Stimulated activated CD8-positive, alpha-beta memory T cell treated with anti-CD3 and anti-CD28 coated beads, Interleukin-12 subunit alpha, Interleukin-12 subunit beta, amount 100 ng/mL, for 1 hour (primary cell): ENCODE measurements at places on chromosomes 1 and 21.

DNA sequence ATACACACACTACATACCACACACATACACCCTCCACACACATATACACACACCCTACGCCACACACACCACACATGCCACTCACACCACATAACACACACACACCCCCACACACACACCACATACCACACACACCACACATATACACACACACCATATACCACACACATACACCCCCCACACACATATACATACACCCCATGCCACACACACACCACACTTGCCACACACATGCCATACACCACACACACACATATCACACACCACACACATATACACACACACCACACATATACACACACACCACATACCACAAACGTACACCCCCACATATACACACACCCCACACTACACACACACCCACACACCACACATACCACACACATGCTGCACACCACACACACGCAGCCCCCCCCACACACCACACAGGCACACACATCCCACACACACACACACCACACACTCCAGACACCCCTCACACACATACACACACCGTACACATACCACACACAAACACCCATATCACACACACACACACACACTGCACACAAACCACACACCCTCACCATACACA, 76.7 kb upstream of the TMPRSS2 start:
- no peak for DNase-seq

DNA sequence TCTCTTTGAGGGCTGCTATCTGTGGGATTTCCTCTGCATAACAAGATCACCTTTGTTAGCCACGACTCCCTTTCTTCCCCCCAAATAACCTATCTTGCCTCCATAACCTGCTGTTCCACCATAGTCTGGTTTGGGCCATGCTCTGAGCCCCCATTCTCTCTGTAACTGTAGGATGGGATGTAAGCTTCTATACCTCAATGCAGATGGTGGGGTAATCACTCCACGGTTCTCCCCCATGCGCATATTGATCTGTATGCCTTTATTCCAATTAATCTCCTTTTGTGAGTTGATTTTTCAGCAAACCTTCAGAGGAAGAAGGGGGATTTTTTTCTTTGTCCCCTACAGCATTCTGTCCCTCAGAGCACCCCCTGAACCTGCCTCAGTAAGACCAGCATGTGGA, 170.1 kb upstream of the IRF2BP2 start:
- DNase-seq, result no peak

DNA sequence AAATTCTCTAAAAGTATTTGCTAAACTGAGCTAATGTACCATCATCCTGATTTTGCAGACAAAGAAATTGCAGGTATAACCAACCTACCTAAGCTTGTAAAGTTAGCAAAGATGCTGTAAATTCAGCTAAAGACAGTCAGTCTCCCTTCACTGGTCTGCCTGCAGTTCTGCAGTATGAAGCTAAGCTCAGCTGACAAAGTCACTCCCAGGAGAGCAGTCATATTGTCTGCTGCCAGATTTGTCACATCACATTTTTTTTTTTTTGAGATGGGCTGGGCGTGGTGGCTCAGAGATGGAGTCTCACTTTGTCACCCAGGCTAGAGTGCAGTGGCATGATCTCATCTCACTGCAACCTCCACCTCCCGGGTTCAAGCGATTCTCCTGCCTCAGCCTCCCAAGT, 8.9 kb upstream of the CMPK1 start:
- DNase-seq, result no peak

GRCh38 chr1:3787349-3787715, 9.0 kb downstream of the LRRC47 start:
- no peak for DNase-seq

GRCh38 chr1:35507947-35508346, 49.3 kb downstream of the KIAA0319L start:
- no peak for DNase-seq

GRCh38 chr1:246639732-246640131, 73.5 kb downstream of the CNST start:
- no peak for DNase-seq

DNA sequence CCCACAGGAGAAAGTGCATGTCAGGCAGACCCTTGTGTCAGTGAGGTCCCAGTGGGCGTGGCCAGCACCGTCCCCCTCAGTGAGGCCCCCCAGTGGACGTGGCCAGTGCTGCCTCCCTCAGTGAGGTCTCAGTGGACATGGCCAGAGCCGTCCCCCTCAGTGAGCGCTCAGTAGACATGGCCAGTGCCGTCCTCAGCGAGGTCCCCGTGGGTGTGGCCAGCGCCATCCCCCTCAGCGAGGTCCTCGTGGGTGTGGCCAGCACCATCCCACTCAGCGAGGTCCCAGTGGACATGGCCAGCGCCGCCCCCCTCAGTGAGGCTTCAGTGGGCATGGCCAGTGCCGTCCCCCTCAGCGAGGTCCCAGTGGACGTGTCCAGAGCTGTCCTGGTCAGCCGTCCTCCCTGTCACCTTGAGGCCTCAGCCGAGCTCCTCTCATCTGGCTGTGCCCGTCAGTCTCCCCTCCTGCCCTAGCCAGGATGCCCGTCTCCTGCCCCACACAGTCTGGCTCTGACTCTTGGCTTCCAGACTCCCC, 35.5 kb downstream of the PDE9A start:
- DNase-seq, result no peak

DNA sequence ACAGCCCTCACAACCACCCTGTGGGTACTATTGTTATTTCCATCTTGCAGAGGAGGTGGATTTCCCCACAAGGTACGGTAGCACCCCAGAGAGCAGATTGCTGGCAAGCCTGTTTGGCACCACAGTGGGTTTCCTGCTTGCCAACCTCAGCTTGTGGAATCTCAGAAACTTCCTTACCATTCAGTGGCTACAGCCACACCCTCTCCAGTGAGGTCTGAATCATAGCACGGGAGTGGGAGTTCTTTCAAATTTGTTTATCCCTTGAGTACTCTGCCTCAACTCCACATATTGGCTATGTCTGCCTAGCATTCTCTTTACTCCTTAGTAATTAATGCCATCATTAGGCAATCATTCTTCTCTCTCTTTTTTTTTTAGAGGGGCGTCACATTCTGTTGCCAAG, 162.1 kb downstream of the PTPRU start:
- DNase-seq, result no peak

GRCh38 chr1:175714350-175714749, 29.0 kb downstream of the TNR start:
- no peak for DNase-seq

DNA sequence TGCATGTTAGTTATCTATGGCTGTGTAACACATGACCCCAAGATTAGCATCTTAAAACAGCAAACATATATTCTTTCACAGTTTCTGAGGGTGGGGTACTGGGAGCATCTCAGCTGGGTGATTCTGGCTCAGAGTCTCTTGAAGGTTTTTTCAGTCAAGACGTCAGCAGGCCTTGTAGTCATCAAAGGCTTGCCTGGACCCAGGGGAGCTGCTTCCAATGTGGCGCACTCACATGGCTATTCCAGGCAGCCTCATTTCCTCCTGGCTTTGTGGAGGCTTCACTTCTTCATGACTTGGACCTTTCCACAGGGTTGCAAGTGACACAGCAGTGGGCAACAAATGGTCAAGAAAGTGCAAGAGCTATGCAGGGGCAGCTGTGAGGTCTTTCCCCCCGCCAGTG, 114.7 kb downstream of the ACTL8 start:
- no peak for DNase-seq

DNA sequence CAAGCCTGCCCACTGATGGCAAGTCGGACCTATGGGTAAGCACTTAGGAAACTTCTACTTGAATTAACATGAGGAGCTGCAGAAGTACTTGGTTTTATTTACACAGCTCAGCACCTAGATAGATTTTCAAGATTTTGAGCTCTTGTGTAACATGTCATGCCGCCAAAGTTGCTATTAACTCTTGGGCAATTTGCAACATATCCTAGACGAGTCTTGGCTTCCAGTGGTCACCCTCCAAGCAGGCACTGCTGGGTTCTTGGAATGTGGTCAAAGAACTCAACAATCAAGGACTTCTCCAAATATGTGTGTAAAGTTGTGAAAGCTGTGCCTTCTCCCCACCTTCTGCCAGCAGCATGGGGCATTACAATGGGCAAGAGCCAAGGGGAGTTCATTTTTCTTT, 17.8 kb upstream of the GUCA2B start:
- DNase-seq, result no peak

- DNase-seq, result no peak
These were observed 39.3 kb upstream of the EXOSC10 start for GRCh38 chr1:11138952-11139351.

DNA sequence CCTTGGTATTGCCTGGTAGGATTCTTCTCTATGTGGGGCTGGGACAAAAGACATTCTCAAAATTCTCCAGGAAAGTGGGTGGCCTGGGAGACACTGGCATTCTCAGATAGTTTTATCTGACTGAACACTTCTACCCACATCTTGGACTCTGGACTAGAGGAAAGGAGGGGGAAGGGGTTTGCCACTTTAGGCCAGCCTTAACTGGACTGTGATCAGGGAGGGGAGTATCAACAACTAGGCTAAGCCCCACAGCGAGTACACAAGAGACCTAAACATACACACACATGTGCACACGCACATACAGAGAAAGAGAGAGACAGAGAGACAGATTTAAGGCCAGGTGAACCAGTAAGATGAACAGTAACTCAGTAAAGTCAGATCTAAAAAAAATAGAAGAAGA, 1.2 kb upstream of the SEMA6C start:
- no peak for DNase-seq

GRCh38 chr1:50667272-50667671, 244.0 kb upstream of the DMRTA2 start:
- DNase-seq, result no peak

DNA sequence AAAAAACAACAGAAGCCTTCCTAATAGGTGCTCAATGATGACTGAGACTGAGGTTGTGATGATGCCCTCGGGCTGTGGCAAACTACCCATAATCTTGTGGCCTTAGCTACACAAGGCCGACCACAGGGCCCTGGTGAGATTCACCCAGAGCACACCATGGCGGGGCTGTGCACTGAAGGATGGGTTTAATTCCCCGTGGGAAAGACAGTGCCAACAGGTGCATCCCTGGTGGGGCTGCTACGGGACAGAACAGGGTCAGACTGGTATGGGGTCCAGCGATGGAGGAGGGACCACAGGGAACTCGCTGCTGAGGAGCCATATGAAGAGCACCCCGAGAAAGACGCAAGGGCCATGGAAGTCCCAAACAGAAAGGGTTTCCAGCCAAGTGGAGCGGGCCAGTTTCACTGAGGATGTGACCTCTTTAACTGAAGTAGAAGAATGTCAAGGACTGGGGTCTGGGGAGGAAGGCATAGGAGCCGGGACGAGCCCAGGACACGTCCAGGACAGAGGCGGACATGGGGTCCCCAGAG, 21.3 kb downstream of the PRDM15 start:
- no peak for DNase-seq

DNA sequence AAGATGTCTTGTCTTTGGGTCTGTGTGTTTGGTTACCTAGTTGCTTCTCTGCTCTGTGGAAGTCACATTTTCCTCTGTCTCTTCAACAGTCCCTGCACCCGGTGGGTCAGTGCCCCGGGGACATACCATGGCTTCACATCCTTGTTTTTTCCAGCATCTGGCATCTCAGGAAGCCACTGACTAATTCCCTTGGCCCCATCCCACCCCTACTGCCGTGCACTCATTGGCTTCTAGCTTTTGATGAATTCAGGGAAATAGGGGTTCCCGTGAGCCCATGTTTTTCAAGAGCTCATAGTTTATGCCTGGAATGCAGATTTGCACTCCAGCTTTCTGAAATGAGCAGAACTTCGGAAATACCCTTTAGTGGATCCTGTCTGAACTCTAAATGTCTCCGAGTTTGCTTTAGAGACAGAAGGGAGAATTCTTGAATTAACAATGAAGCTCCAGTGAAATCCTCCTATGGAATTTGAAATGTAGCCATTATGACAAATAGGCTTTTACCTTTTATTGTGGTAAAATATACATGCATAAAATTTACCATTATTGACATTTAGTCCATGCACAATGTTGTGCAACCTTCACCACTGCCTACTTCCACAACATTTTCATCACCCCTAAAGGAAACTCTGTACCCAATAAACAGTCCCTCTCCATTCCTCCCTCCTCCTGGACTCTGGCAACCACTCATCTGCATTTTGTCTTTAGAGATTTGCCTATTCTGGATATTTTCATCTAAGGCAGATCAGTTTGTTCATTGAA, 67.5 kb downstream of the CLIC6 start:
- no peak for DNase-seq

GRCh38 chr1:232486454-232487207, 143.3 kb downstream of the SIPA1L2 start:
- DNase-seq, result no peak

DNA sequence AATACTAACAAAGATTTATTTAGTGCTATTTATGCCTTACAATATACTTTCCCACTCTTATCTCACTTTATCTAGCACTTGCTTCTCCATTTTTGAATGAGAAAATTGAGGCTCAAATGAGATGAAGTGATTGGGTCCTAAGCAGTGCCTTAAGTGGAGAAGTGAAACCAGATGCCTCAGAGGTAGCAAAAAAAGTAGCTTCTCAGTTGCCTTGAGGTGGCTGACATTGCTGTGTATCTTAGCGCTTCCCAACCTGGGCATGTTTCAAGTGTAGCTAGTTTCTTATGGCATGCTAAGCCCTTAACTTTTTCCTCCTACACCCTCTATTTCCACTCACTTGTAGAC, 390.4 kb downstream of the OMA1 start:
- DNase-seq, result no peak

DNA sequence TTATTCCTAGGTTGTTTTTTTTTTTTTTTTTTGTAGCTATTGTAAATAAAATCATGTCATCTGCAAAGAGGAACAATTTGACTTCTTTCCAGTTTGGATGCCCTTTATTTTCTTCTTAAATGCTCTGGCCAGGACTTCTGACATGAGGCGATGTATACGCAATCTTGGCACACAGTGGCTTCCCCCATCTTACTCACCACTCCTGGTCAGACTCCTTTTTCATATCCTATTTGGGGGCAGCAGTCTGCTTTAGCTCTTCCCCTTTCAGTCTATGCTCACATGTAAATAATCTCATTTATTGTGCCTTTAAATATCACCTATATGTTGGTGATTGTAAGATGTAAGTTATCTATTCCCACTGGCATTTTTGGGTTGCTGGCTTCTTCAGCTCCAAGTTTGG, 56.1 kb downstream of the SLAMF6 start:
- DNase-seq, result no peak

DNA sequence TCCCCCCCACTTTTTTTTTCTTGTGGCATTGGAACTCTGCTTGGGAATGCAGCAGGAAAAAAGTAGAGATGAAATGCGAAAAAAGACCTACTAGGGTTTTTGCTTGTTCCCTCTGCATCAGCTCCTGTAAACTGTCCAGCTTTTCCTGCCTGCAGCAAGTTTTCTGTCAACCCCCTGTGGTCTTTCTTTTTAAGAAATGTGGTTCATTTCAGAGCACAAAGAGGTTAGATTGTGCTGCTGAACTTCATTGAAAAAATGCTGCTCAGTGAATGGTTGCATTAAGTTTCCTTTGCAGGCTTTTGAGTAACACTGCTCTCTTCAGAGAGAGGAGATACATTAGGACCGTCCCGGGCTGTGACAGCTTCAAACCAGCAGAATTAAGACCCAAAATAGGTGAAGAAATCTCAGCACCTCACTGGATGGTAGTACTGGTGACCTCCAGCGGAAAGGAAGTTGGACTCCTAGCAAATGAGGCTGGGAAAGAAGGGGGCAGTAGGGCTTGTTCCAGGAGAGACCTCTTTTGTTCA, 80.7 kb downstream of the NDUFS5 start:
- no peak for DNase-seq

GRCh38 chr1:183203094-183203493, 17.0 kb downstream of the LAMC2 start:
- no peak for DNase-seq

GRCh38 chr21:31983554-31983953, 110.7 kb downstream of the HUNK start:
- no peak for DNase-seq

GRCh38 chr1:53685272-53686051, 53.5 kb downstream of the GLIS1 start:
- DNase-seq, result no peak
